ENCODE measurements at places on chromosomes 11 and 22. TPM values are rescaled to one million over a fixed set of nuclear protein-coding genes. Genes with fewer than 3 reads are reported as not detected.

DNA sequence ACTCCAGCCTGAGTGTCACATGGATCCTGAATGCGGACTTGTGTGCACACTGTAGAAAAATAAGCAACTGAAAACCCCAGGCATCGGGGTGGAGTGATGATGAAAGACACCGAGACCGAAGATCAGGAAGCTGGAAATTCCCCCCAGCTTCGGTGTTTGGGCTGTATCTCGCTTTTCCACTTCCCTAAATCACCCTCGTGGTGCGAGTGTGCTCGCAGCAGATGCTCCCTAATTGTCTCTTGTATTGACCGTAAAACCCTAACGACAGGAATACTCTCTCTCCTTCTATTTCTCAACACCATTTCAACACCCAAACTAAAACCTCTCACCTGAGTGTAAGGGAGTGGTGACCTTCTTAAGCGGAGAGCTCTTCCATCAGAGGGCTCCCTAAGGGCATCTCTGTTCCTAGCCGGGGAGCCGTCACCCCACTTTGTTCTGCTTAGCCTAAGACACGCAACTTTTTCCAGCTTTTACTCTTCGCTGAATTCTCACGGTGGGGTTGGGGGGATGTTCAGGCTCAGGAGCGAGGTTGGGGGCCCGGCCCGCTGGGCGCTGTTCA is 635 bp upstream of the GRK3 start:
- peak; percentile 20 for DNase-seq

Gene SULT4A1
- total RNA-seq: under 0.01 TPM

GRCh38 chr11:126162306-126163030 is 49.0 kb downstream of the RPUSD4 start:
- DNase-seq: no peak

GRCh38 chr11:123393312-123393927 is 36.6 kb upstream of the GRAMD1B start:
- no peak for DNase-seq
